RWPE1 (cell line): ENCODE measurements at places on chromosomes 6 and 20.

- no peak for DNase-seq
These were observed 286.0 kb downstream of the ADGB start for GRCh38 chr6:146884728-146885127.

- no peak for DNase-seq
These were observed 13.2 kb upstream of the RSPH3 start for GRCh38 chr6:159013229-159013628.

- no peak for DNase-seq
These were observed 15.2 kb downstream of the HNF4A start for GRCh38 chr20:44370639-44371218.

GRCh38 chr20:41538810-41539596, 79.2 kb downstream of the CHD6 start:
- no peak for DNase-seq

DNA sequence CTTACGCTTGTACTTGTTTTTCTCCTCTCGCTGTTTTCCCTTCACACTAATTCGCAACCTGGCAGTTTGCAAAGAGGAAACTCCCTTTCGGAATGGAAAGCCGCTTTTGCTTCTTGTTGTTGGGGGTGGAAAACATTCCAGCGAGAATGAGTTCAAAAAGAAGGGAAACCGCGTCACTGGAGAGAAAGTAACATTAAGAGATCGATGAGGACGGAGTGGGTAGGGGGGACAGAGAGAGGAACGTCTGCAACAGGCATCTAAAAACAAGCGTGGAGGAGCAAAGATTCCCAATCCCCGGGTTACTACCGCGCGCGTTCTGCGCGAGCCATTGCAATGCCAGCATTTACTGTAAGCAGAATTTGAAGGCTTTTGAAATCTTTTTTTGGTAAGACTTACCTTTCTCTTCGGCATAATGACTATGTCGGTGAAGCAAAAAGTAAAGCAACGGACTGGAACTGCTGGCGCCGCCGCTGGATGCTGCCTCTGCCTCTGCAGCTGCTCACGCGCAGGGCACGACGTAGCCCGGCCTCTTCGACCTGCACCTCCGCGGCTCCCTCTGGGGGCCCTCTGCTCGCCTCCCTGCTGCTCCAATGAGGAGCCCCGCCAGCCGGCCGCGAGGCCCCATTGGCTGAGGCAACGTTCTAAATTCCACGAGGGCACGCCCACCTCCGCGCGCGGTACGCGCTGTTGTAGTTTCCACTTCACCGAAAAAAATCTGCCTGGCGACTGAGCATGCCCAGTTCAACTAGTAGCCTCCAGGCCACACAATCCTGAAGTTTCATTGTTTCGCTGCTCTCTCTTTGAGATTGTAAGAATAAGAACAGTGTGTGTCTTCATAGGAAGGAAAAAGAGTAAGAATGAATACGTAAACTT, at the start of gene HMGN3:
Gene HMGN3, minus strand, starts transcription at position 533 of the 873 bp plus-strand sequence.
- DNase-seq, result peak; percentile 86

DNA sequence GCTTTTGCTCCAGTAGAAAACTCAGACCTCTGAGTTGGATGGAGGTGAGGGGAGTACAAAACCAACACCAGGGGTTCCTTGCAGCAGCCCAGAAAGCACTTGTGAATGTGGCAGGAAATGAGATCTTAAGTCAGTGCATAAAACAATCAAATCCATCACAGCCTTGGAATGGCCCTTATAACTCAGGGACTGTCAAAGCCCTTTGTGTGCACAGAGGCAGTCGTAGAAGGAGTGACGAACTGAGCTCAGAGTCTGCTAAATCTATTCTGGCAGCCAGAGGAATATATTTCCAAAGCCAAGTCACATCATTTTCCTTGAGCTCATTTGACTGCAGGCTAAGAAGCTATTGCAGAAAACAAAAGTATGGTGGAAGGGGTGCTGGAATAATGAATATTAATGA, 676.6 kb downstream of the DHX35 start:
- DNase-seq, result no peak

DNA sequence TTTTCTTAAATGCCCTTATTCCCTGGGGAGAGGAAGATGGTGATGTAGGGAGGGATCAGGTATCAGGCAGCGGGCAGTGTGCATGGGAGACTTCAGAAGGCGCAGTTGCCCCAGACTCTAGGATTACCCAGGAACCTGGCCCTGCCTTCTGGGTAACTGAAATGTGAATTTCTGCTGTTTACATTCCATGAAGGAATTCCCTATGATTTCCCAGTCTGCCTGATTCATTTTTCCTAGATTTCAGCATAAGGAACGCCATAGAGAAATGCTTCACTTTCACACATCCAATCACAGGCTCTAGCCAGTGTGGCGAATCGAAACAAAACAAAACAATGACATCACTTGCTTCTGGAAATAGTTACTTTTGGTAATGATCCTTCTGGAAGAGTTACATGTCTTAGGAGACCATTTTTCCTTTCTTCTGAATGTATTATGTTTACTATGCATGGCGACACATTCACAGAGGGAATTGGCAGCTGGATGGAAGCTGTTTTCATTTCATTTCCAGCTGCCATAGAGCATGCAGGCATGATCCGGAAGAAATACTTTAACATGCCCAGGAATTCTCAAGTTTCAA, 33.3 kb downstream of the LRP11 start:
- DNase-seq, result no peak

DNA sequence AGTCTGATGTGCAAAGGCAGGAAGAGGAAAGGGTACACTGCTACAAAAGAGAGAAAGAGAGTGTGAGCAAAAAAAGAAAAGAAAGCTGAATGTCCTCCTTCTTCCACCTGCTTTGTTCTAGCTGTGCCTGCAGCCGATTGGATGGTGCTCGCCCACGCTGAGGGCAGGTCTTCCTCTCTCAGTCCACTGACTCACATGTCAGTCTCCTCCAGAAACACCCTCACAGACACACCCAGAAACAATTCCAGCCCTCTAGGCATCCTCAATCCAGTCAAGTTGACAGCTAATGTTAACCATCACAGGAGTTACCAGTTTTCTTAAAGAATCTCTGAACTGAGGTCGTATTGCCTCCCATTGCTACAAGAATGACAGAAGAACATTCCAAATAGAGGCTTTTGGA, 411.9 kb upstream of the SASH1 start:
- peak; percentile 45 for DNase-seq

- DNase-seq, result peak; percentile 20
These were observed 119.6 kb downstream of the KIF13A start for GRCh38 chr6:17867880-17868279.

DNA sequence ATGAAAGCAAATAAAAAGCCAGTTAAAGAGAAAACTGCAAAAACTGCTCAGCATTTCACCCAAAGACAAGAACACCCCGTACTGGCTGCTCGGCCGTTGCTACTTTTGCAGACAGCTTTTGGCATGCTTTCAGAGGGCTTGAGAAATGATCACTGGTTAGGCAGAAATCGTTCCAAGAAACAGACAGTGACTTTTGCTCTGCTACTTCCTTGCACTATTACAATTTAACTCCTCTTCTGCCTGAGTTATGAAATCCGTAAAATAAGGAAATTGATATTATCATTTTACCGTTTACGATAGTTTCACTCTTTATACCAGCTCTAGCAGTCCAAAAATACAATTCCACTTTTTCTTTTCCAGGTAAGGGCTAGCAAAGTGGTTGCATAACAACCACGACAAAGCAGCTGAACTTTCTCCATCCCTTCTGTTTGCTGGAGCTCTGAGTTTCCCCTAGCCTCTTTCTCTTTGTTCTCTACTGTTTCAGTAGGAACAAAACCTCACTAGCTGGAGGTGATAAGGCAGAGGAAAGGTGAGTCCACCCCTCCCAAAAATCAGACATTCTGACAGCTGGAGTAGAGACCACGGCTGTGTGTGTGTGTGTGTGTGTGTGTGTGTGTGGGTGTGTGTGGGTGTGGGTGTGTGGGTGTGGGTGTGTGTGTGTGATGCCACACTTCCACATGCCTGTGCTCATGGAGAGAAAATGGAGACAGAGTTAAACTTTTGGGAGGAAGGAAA, 191.8 kb upstream of the RREB1 start:
- no peak for DNase-seq

- peak; percentile 5 for DNase-seq
These were observed 1.4 kb downstream of the NFYA start for GRCh38 chr6:41073968-41074691.

DNA sequence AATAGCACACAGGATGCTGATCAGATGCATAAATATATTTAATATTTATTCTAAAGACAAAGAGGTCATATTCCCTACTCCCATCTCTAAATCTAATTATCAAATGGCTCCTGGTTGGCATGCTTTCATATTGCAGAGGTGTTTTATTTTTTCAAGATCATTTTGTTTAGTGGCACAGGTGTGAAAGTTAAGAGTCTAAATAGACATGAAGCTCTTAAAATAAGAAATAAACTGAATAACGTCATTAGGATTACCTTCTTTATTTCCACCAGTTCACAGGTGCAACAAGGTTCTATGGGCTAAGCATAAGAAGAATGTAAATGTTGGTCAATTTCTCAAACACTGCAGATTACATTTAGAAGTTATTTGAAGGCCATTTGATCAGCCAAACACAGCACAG, 7.1 kb upstream of the CYP24A1 start:
- DNase-seq, result no peak

- DNase-seq, result no peak
These were observed 174.5 kb upstream of the AKAP12 start for GRCh38 chr6:151065027-151065815.

- no peak for DNase-seq
These were observed 160.3 kb downstream of the BMP7 start for GRCh38 chr20:57106030-57106682.

GRCh38 chr6:63372951-63373533, 53.3 kb upstream of the LGSN start:
- DNase-seq, result no peak
